ENCODE measurements at places on chromosomes 1 and 21. TPM values are rescaled to one million over a fixed set of nuclear protein-coding genes. Genes with fewer than 3 reads are reported as not detected.

DNA sequence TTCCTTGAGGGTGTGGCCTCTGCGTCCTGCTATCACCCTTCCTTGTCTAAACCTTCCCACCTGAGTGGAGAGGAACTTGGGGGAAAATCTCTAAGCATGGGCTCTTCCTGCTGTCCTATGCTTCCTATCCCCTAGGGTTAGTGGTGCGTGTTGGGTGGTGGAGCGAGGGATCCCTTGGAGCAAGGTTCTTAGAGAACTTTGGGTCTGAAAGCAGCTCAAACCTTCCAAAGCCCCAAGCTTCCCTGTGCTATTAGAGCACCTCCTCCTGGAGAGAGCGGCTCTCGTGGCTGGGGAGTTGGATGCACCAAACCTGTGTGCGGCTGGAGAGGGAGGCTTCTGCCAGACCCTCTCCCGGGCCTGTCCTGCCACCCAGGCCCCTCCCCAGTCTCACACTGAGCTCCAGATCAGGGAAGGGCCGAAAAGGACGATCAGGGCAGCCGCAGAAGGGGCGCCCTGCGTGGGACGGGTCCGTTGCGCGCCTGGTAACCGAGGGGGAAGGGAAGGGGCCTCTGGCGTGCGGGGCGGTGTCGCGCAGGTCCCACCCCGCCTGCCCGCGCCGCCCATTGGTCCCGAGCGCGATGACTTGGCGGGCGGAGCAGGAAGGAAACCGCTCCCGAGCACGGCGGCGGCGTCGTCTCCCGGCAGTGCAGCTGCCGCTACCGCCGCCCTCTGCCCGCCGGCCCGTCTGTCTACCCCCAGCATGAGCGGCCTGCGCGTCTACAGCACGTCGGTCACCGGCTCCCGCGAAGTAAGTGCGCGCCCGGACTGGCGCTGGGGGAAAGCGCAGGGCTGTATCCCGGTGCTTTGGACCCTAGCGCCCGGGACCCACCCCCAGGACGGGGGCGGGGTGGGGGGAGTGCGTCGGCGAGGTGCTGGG is at the start of gene SH3BGRL3:
SH3BGRL3 (plus strand) TSS at position 631 of the 877 bp plus-strand sequence; CDS start at position 701, 70 bp downstream.
- peak; percentile 91 for DNase-seq

DNA sequence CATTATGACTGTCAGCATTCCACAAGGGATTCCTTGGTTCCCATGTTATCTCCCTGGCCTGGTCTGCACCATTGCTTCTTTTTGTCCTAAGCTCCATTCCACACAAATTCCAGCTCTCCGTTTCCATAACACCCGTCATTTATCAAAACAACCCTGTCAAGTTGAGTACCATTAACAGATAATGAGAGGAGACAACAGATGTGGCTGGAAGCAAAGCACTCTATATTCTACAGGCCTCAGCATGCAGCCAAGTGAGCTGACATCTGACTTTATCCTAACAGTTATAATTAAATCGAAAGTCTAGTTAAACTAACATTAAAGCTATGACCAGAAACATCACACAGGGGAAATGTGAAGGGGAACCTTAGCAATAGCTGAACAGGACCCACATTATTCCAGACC is 110.4 kb downstream of the RERE start:
- DNase-seq, result no peak

DNA sequence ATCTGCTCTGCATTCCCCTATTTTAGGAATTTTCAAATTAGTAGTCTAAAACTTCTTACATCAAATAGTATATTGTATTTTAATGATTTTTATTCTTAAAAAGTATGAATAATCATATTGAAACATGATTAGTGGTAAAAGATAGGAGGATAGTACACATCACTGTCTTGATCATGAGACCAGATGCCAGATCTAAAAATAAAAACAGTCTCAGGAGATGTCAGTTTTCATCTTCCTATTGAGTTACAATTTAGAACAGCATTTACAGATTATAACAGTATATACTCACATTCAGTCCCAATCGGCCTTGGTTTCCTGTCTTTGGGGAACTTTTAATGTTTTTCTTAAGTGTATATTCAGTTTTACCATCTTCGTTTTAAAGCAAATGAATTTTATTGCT is 95.9 kb downstream of the USP25 start:
- DNase-seq, result no peak

- DNase-seq, result no peak
Observed at GRCh38 chr1:92017656-92018055, 12.1 kb upstream of the EPHX4 start.

DNA sequence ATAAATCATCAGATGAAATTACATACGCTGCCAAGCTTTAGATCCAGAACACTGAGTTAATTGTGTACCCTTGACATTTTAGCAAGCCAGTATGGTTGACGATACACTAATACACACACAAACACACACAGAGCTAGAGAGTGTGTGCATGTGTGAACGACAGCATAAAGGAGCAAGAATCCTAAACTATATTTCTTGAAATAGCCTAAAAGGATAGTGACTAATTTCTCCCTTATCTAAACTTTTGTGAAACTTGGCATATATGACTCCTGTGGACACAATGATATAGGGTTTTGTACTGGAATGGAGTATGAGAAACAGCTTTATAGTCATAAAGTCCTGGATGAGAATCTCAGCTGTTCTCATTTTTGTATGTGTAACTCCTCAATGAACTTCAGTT is 65.1 kb upstream of the DMRTA2 start:
- no peak for DNase-seq

DNA sequence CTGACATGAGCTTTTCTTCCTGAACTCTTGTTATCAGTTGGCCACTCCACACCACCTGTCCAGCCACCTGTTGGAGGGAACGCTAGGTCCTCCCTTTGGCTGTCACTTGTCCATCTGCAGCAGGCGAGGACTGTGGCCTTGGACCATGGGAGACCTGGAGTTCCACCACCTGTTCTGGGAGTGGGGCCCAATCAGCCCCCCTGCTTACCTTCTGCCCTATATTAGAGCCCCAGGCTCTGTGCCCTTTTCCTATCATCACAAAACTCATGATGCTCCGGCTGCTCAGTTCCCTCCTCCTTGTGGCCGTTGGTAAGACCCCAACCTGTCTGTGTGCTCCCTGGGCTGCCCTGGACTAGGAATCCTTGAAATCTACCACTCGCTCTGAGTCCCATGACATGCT is at the start of gene CELA3A:
CELA3A (plus strand) TSS at position 249 of the 400 bp plus-strand sequence; CDS start at position 267, 18 bp downstream.
- DNase-seq, result no peak

DNA sequence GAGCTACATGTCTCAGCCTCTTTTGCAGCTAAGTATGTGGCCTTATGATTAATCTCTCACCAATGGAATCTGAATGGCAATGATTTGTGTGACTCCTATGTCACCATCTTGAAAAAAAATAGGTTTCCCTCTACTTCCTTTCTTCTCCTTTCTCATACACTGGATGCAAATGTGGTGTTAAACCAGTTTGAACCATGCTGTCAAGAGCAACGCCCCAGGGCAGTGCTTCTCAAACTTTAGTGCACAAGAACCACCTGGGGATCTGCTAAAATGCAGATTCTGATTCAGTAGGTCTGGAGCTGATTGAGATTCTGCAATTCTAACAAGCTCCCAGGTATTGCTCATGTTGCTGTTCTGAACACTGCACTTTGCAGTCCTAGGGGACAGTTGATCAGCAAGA is 44.7 kb upstream of the ZNF644 start:
- DNase-seq, result no peak

- DNase-seq, result no peak
Observed at GRCh38 chr1:222852326-222852725, 37.5 kb downstream of the DISP1 start.

GRCh38 chr21:17660862-17661261 is 48.2 kb upstream of the BTG3 start:
- no peak for DNase-seq

DNA sequence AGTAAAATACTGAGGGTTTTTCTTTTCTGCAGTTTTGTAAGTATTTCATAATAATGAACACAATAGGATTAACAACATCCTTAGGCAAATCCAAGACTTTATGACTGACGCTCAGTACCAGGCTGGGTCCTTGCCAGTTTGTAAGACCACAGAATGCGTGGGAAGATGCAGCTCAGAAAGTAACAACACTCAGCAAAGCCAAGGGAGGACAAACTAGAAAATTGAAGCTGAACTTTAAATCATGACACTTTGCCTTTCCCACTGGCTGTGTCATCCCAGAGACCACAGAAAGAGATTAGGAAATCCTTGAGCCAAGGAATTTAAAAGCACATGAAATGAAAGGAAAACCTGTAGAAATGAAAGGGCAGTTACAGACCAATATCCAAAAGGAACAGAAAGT is 426.3 kb upstream of the CHRM3 start:
- DNase-seq, result no peak

DNA sequence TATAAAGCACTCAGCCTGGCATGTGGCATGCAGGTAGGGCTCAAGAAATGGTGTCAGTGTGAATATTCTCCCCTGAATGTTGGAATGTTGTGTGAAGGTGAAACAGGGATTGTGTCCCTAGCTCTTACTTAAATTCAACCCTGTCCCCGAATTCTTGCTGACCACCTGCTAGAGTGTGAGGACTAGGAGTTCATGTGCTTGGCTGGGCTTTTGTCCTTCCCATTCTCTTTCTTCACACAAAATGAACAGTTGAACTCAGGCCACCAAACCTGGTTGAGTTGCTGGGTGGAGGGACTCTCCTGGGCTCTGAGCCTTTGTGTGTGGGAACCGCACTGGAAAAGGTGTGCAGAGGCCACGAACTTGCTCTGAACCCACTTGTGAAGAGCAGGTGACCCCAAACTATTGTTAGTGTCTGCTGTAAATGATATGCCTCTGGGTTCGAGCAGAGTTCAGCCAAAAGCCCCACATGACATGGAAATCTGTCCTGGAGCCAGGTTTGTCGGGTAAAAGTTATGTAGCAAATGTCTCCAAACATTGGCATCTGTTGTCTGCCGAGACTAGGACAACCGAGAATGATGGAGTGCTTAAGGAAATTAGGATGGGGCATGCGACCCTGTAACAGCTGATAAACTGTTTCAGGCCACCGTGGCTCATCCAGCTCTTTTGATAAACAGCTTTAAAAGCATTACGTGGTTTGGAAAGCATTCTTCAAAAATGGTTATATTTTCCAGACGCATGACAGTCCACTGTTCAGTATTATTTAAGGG is 144.2 kb downstream of the DHRS3 start:
- DNase-seq, result no peak

DNA sequence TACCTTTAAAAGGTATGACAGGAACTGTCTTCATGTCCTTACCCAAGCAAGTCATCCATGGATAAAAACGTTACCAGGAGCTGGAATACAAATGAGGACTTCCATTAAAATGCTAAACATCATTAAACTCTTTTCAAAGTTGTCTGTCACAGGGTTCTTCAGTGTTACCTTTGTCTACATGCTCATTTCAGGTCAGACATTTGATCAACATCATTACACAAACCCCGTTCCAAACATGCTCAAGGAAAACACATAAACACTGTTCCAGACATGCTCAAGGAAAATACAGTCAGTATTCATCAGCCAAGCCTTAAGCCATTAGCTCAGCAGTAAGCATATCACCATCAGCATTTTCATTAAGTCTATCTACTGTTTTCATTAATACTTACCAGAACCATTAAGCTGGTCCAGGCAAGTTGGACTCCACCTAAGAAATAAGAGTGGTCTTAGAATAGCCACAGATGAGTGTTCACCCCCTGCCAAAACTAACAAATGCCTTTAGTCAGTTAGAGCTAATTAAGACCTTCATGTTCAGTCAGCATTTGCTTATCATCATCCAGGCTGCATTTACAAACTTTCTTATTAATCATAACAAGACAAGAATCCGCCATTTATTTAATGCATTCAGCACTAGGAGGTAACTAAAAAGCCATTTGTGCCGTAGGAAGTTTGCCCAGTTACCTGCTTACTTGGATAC is 2.2 kb downstream of the GAS5 start:
- DNase-seq, result no peak

DNA sequence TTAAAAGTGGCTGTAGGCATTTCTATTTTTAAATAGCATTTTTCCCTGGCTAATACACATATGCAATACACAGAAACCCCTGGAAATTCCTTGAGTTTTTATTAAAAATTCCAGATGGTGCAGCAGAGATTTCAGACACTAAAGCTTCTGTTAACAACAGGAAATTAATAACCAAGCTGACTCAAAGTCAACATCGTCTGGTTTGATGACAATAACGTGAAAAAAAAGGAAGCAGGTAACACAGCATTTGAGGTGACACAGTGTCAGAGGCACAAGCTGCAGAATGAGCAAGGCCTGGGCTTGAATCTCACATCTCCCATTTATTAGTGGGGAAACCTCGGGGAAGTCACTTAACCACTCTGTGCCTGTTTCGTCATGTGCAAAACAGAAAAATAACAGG is 64.6 kb upstream of the GJB5 start:
- DNase-seq, result no peak

DNA sequence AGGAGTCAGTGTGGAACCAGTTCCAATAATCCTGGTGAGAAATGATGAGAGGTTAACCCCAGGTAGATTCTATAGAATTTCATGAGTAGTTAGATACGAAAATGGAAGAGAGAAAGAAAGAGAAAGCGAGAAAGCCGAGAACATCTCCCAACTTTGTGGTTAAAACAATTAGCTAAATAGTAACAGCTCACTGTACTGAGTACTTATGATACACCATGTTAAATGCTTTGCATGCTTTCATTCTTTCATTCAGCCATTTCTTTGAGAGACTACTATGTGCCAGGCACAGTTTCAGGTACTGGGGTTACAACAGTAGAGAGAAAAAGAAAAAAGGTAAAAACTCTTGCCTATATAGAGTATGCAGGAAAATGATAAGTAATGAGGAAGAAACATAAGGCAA is 109.7 kb upstream of the SYT6 start:
- DNase-seq, result no peak

DNA sequence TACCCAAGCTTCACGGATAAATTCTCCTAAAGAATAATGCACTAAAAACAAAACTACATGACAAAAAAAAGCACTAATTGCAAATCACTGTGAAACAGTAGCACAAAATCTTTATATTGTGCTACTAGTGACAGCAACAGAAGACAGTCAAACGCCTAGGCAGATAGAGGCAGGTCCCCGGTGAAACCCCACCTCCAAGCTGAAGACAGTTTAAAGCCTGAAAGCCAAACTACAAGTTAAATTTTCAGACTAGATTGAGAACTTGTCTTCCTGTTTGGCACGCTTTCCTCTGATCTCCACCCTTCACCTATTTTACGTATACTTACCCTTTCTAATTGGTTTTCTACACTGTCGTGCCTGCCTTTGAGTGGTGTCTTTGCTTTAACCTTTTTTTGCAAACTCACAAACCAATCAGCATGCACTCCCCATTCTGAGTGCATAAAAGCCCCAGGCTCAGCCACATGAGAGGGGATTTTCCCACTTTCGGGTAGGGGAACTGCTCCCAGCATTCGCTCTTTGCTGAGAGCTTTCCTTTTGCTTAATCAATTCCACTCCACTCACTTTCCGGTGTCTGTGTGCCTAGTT is 3.6 kb upstream of the BACH1 start:
- peak; percentile 52 for DNase-seq

Gene SAMD13
- total RNA-seq, result not detected

Gene CAP1
- total RNA-seq, result 126 TPM

Gene DFFB
- 3.7 TPM for total RNA-seq

Gene AMPD1
- total RNA-seq, result not detected

Gene TSPAN2
- 0.43 TPM for total RNA-seq

Gene SLC37A1
- 25.9 TPM for total RNA-seq

Gene SERPINC1
- not detected for total RNA-seq

Gene TMEM54
- not detected for total RNA-seq

Gene RSPH1
- not detected for total RNA-seq

Gene RIPPLY3
- total RNA-seq, result not detected

Gene GBP5
- total RNA-seq, result 125 TPM

Data from CD8-positive, alpha-beta T cell (primary cell).